ENCODE measurements at places on chromosomes 3 and 15.
A peak's percentile ranks its signal among the peaks of the same experiment; 100 is the strongest.

GRCh38 chr3:36591959-36592358 lies 172.4 kb downstream of the DCLK3 start:
- DNase-seq = no peak

- DNase-seq = no peak
These were observed 26.4 kb downstream of the STOML1 start for GRCh38 chr15:73965758-73966113.

DNA sequence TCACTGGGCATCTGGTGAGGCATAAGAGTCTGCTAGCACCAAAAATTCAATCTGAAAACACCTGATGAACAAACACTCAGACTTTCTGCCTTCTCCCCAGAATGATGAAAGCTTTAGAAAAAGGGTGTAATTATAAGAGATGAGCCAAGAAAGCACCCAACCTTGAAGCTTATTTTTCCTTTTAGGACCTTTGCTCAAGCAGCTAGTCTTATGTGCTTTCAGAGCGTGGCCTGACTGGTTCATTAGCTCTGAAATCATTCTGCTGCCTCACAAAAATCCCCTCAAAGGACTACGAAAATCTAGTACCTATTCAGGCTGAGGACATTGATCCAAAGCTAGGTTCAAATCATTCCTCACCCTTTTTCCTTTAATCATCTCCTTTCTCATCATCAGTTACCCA lies 662.3 kb downstream of the MAGI1 start:
- no peak for DNase-seq

DNA sequence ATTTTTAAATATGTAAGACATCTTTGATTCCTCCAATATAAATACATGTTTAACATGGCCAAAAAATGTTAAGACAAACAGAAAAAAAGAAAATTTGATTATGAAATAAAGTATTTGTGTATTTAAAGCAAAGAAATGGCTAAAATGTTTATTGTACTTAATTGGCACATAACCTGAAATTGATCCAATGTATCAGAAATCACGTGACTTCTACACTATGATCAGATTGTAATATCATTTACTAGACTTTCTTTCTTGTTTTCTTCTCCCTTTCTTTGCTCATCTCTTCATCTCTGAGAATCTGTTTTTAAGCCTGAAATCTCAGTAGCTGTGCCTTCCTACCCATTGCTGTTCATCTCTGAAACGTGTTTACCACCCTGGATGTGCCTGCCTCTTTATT lies 420.3 kb downstream of the RSL24D1 start:
- DNase-seq = no peak

GRCh38 chr3:114831861-114832260 lies 315.2 kb downstream of the ZBTB20 start:
- DNase-seq = no peak

DNA sequence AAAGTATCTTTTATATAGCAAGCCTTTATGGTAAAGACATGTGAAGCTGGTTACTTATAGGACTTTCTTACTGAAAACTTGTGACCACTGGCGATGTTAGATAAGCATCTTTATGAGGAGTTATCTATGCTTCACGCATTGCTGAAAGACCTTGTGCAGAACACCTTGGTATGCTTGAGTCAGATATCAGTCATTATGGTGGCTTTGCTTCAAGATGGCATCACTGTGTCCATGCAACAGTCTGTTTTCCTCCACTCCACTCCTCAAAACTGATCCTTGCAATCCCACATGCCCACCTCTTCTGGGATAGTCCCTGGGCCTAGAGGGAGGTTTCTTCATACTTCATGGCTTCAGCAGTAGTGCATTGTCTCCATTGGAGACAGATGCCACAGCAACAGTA lies 656.3 kb downstream of the ZNF385D start:
- no peak for DNase-seq

GRCh38 chr3:120418866-120419490 lies 31.8 kb downstream of the FSTL1 start:
- peak; percentile 6 for DNase-seq

DNA sequence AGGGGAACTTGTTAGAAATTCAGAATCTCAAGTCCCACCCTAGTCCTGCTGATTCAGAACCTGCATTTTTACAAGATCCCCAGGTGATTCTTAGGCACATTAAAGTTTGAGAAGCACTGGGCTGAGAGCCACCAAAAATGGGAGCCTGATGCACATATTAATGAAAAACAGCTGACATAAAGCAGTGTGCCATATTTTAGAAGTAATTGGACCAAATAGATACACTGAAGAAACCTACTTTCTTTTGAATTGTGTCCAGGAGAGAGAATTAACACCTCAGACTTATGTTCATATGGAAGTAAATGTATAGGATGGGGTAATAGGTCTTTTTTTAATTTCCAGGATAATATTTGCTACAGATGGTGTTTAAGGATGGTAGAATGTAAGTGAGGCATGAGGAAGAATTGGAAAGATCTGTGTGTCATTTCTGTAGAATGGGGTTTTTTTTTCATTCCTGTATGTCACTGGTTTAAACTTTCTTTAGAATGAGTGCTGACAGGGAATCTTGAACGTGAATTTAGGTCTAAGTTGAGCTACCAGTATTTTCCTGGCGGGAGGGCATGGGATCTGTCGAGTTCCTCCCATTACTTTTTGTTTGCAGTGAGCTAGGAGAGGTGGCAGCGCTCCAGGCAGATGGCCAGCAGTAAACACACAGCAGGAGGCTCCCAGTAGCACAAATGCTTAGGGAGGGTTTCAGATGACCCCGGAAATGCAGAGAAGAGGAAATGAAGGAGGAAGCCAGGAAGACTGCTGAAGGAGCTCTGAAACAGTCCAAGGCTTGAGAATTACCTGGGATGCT lies 185.6 kb downstream of the PLCL2 start:
- DNase-seq = no peak

- no peak for DNase-seq
These were observed 60.2 kb downstream of the MAP3K13 start for GRCh38 chr3:185423178-185423577.

- DNase-seq = no peak
These were observed 393.5 kb upstream of the ARRDC4 start for GRCh38 chr15:97566961-97567360.

DNA sequence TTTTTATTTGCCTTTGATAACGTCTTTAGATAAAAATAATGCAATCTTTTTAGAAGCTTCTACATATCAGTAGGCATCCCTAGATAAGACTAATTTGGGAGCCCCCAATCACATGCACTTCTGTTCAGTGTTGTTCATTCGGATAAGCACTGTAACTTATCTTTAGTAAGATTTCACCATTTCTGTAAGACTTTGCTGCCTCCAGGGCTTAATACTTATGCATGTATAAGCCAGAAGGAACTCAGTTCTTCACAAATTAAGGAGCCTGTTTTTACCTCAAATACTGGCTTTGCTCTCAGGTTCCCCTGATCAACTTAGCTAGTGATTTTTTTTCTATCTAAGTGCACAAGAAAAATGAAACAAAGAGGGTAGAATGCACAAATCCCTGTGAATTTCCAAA lies 20.3 kb downstream of the DOCK3 start:
- no peak for DNase-seq

GRCh38 chr15:45378149-45378912 lies at the start of gene GATM:
Gene GATM (minus strand): TSS chr15:45378544. CDS start chr15:45378453, 91 bp downstream.
- DNase-seq = peak; percentile 79

- no peak for DNase-seq
These were observed 57.5 kb upstream of the PRR23E start for GRCh38 chr3:127135241-127136023.

GRCh38 chr3:130915567-130916292 lies 21.8 kb downstream of the ATP2C1 start:
- no peak for DNase-seq

DNA sequence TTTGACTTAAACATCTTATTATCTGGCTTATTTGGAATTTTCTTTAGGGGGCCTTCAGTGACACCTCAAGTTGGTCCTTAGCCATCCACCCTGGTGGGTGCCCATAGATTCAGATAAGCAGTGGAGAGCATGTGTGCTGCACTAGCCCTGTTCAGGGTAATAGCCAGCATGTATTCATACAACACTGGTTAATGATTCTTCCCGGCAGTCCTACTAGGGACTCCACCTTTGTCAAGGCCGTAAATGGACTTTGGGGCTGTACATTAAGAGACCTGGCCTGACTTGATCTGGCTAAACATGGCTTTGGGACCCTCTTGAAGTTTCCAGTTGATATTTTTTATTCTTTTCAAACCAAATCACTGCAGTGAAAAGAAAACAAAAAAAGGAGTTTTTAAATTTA lies 125.8 kb downstream of the PTPRG start:
- no peak for DNase-seq

DNA sequence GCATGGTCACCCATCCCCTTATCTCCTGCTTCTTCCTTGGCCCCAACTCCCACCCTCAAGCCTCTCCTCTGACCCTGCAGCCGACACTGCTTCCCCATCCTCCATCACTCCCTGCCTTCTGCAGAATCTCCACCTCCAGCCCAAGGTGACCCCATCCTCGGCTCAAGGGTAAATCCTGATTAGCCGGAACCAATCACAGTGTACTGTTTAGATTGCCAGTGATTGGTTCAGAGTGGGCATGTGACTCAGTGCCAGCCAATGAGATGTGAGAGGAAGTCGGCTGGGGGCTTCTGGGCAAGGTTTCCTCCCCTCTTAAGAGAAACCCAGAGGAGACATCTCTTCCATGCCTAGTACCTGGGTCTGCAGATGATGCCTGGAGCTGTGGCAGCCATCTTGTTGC lies 10.3 kb downstream of the CACNA2D2 start:
- no peak for DNase-seq

DNA sequence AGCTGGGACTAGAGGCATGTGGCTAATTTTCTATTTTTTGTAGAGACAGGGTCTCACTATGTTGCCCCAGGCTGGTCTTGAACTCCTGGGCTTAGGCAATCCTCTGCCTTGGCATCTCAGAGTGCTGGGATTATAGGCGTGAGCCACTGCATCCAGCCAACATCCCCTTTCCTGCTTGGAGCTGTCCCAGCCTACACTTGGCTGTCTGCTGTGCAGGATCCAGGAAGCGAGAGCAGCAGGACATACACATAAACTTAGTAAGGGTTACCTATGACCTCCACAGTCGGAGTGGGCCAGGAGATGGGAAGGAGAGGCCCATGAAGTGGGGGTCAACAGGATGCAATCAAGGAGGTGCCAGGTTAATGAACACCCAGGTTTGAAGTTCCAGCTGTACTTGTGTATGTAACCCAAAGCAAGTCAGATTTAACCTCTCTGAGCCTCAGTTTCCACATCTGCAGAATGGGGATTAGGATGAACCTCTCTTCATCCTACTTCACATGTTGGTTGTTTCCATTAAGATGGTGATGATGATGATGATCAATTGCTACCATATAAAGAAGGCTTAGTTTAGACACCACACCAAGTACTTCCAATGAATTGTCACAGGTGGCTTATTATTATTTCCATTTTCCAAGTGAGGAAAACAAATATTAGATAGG lies 69.5 kb upstream of the OXTR start:
- no peak for DNase-seq

GRCh38 chr3:127911421-127911931 lies 3.6 kb upstream of the KBTBD12 start:
- DNase-seq = no peak

DNA sequence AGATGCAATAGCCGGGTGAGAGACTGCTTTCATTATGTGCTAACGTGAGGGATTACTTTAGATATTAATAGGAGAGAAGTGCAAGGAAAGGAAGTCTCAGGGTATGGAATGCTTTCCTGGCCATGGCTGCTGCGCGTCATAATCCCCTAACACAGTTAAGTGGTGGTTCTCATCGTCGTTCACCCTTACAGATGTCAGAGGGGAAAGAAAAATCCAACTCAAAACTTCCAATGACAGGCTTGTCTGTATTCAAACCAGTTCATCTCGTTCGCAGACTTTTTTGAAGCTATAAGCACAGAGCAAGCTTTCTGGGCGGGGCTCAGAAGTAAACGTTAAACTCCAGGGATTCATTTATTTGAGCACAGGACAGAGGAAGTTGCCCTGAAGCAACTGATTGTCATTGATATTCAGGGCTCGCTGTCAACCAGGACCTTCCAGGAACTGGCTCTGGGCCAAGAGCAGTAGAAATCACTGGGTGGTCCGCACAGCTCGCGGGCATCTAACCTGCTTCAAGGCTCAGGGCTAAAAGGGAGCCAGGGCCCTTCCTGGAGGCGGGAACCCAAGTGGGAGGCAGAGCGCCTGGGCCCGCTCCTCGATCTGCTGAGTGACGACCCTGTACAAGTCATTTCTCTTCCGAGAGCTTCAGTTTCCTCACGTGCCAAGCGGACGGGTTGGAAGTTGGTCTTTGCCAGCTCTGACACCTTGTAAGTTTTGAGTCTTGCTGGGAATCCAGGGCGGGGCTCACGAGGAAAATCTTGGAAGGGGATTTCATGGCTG lies 1.1 kb upstream of the LPP start:
- DNase-seq = no peak

- no peak for DNase-seq
These were observed 274.1 kb downstream of the OTOL1 start for GRCh38 chr3:161770484-161771386.

- no peak for DNase-seq
These were observed 706.1 kb downstream of the ROBO2 start for GRCh38 chr3:77746048-77746447.

- DNase-seq = no peak
These were observed 25.0 kb upstream of the PRR20G start for GRCh38 chr3:127312818-127313217.

DNA sequence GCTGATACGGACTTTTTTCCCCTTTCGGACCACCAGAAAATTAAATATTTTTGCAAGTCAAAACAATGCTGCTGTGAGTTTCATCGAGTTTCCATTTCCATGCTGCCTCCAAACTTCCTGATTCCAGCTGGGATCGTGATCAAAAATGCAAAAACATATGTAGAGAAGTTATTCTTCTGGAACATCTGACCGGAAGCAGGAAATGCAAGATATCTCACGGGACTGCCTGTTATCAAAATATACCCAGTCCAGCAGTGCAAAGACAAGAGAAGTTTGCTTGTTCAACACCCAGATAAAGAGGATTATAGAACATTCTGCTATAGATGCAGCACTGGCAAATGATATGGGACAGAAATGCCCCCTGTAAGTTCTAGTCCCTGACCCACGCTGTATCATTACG lies 726.7 kb upstream of the NR2F2 start:
- no peak for DNase-seq

GRCh38 chr3:71754610-71755253 lies 1.1 kb downstream of the GPR27 start:
- no peak for DNase-seq

- DNase-seq = no peak
These were observed 28.3 kb downstream of the IMPG2 start for GRCh38 chr3:101292027-101292426.

GRCh38 chr3:139357899-139358298 lies 14.1 kb downstream of the MRPS22 start:
- no peak for DNase-seq

- no peak for DNase-seq
These were observed 230.5 kb downstream of the MFSD1 start for GRCh38 chr3:159032311-159032710.

Measured in caudate nucleus (tissue), 63 donors.